CD8-positive, alpha-beta memory T cell (primary cell): ENCODE measurements at places on chromosomes 7 and 10. TPM values are rescaled to one million over a fixed set of nuclear protein-coding genes. Genes with fewer than 3 reads are reported as not detected.

ATOH7 gene
- not detected for total RNA-seq

IL6 gene
- 1.7 TPM for total RNA-seq

- no peaks in the 10 kb centered on the region for H3K36me3 ChIP-seq
- H3K4me3 ChIP-seq = peak overlapping the region; percentile 64
- peak; percentile 95 for DNase-seq
- peak overlapping the region; percentile 68 for H3K27ac ChIP-seq
These were observed 269.6 kb downstream of the RPS24 start for GRCh38 chr10:78302989-78303854.

GRCh38 chr7:140142031-140142430 lies 34.8 kb downstream of the KDM7A start:
- H3K27ac ChIP-seq = no peak overlapping the region
- H3K27me3 ChIP-seq = no peaks in the 10 kb centered on the region
- H3K36me3 ChIP-seq = no peaks in the 10 kb centered on the region
- H3K4me3 ChIP-seq = no peak overlapping the region
- no peak for DNase-seq
- H3K4me1 ChIP-seq = no peaks in the 10 kb centered on the region

GRCh38 chr10:94383530-94383929 lies 18.8 kb upstream of the TBC1D12 start:
- H3K4me3 ChIP-seq = no peak overlapping the region
- no peak overlapping the region for H3K27ac ChIP-seq
- no peak for DNase-seq
- no peaks in the 10 kb centered on the region for H3K27me3 ChIP-seq

DNA sequence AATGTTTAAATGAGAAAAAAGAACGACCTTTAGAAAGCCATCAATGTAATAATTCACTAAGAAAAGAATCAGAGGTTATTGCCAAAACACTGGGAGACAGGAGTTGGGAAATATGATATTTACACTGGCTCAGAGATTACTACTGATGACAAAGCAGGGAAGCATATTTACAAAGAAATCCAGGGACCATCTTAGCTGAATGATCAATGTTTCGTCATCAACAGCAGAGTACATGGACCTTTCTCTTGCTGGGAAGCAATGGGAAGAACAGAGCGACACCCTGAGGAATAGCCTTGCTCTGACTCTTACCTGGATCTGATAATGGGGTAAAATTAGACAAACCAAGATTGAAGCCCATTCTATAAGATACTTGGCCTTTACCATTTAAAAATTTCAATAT lies 1293.5 kb downstream of the XPNPEP1 start:
- H3K27me3 ChIP-seq = no peaks in the 10 kb centered on the region
- no peaks in the 10 kb centered on the region for H3K36me3 ChIP-seq
- H3K27ac ChIP-seq = no peak overlapping the region
